ENCODE measurements at places on chromosomes 12 and 14. TPM values are rescaled to one million over a fixed set of nuclear protein-coding genes. Genes with fewer than 3 reads are reported as not detected.

NRDE2 gene
- 9.7 TPM for polyA plus RNA-seq

LMNTD1 gene
- not detected for polyA plus RNA-seq

GARIN6 gene
- polyA plus RNA-seq: not detected

GPR162 gene
- 117 TPM for polyA plus RNA-seq

MBD6 gene
- polyA plus RNA-seq: 2.1 TPM

TAS2R13 gene
- polyA plus RNA-seq: 0.52 TPM

LRP1-AS gene
- polyA plus RNA-seq: not detected

FLRT2 gene
- 5.1 TPM for polyA plus RNA-seq

ANKS1B gene
- 67.3 TPM for polyA plus RNA-seq
